ENCODE measurements at places on chromosomes 3 and 15. TPM values are rescaled to one million over a fixed set of nuclear protein-coding genes. Genes with fewer than 3 reads are reported as not detected.

GRCh38 chr3:178451799-178452198 is 84.4 kb upstream of the KCNMB2 start:
- H3K36me3 ChIP-seq: no peaks in the 10 kb centered on the region
- H3K4me3 ChIP-seq: no peak overlapping the region
- DNase-seq: no peak
- H3K4me1 ChIP-seq: no peaks in the 10 kb centered on the region
- no peak overlapping the region for H3K27ac ChIP-seq

DNA sequence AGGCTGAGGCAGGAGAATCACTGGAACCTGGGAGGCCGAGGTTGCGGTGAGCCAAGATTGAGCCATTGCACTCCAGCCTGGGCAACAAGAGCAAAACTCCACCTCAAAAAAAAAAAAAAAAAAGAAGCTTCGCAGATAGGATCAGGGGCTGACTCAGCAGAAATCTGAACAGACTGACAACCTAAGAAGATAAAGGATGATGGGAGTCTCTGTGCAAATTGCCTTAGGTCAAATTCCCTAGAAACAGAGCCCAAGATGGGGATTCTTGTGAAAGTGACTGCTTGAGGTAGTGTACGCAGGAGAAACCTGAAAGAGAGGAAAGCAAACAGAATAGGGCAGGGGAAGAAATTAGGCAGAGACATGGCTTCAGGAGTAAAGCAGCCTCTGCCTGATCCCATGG is 160.8 kb upstream of the LRIG1 start:
- H3K36me3 ChIP-seq: no peaks in the 10 kb centered on the region
- H3K4me1 ChIP-seq: no peaks in the 10 kb centered on the region
- no peaks in the 10 kb centered on the region for H3K27me3 ChIP-seq
- DNase-seq: no peak
- H3K27ac ChIP-seq: no peak overlapping the region

TM6SF1 gene
- 7.3 TPM for total RNA-seq

DNA sequence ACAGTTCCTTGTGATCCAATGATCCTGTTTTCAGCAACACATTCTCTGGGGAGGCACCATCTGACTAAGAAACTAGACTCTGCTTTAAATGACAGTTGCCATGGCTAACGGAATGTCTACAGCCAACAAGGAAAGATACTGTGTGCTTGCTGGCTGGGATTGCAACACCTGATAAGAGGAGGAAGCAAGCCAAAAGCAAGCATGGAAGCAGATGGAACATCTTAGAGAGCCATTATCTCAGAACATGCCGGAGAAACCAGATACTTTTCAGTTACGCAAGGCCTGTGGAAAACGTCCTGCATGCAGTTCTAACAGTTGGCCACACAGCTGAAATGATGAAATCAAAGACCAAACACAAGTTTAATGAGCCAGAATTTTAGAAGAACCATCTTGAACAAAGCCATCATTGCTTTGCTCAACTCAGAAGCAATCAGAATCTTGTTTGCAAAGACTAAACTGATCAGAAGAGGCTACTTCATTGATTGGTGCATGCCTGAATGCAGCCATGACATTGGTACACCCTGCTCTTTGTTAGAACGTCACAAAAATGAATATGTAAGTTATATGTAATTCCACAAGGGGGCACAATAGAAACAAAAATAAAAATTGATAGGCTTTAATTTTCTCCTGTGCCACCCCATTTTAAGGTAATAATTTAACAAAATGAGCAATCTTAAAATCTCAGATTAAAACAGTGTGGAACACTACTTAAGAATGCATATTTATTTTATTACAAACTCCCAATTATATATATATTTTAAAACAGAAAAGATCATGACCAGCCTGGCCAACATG is 50.8 kb downstream of the GXYLT2 start:
- H3K27ac ChIP-seq: peak overlapping the region; percentile 55
- no peak overlapping the region for H3K4me3 ChIP-seq
- H3K4me1 ChIP-seq: peaks cover 17% of the 10 kb centered on the region
- no peaks in the 10 kb centered on the region for H3K27me3 ChIP-seq
- peak; percentile 87 for DNase-seq

RGMA gene
- 9.9 TPM for total RNA-seq

- H3K27ac ChIP-seq: no peak overlapping the region
- no peak overlapping the region for H3K4me3 ChIP-seq
- H3K27me3 ChIP-seq: no peaks in the 10 kb centered on the region
- H3K36me3 ChIP-seq: no peaks in the 10 kb centered on the region
- no peaks in the 10 kb centered on the region for H3K4me1 ChIP-seq
These were observed 78.3 kb downstream of the LRRK1 start for GRCh38 chr15:100997442-100997841.

- H3K4me1 ChIP-seq: no peaks in the 10 kb centered on the region
- no peak overlapping the region for H3K27ac ChIP-seq
These were observed 1080.9 kb upstream of the CADM2 start for GRCh38 chr3:83877910-83878309.

GRCh38 chr3:48636149-48636655 is 941 bp upstream of the SLC26A6 start:
- no peaks in the 10 kb centered on the region for H3K27me3 ChIP-seq
- peak overlapping the region; percentile 85 for H3K27ac ChIP-seq

RPS17 gene
- 1,806 TPM for total RNA-seq

- H3K27me3 ChIP-seq: no peaks in the 10 kb centered on the region
- no peak for DNase-seq
- H3K4me1 ChIP-seq: no peaks in the 10 kb centered on the region
- H3K4me3 ChIP-seq: no peak overlapping the region
These were observed 42.5 kb downstream of the MYLK start for GRCh38 chr3:123841476-123842238.

PLS1 gene
- 2.3 TPM for total RNA-seq

PLA2G4B gene
- 1.3 TPM for total RNA-seq

CCR8 gene
- not detected for total RNA-seq

LXN gene
- 20.5 TPM for total RNA-seq

GOLGA8G gene
- total RNA-seq: not detected

- H3K27ac ChIP-seq: no peak overlapping the region
- H3K27me3 ChIP-seq: no peaks in the 10 kb centered on the region
- no peak for DNase-seq
- H3K4me3 ChIP-seq: no peak overlapping the region
- peaks cover 5% of the 10 kb centered on the region for H3K36me3 ChIP-seq
These were observed 49.9 kb downstream of the NMD3 start for GRCh38 chr3:161270991-161271390.

ISLR gene
- 51.9 TPM for total RNA-seq

ZNF502 gene
- 3.1 TPM for total RNA-seq

GRCh38 chr3:114418724-114419543 is 125.1 kb downstream of the TIGIT start:
- no peaks in the 10 kb centered on the region for H3K36me3 ChIP-seq
- H3K27ac ChIP-seq: peak overlapping the region; percentile 43

DNA sequence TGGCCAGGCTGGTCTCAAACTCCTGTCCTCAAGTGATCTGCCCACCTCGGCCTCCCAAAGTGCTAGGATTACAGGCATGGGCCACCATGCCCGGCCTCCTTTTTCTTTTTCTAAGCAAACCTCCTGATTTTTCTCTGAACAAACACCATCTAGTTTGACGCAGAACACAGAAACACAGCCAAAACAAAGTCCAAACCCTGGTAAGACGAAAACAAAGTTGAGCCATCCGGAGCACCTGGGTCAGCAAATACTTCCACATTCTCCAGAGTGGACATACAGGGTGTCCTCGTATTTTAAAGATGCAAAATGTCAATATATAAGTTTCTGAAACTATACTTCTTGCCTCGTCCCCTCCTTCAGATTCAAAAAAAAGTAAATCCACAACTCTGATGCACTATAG is 635.1 kb upstream of the ADAMTS9 start:
- no peaks in the 10 kb centered on the region for H3K36me3 ChIP-seq
- no peak overlapping the region for H3K4me3 ChIP-seq
- no peaks in the 10 kb centered on the region for H3K27me3 ChIP-seq
- no peak overlapping the region for H3K27ac ChIP-seq
- DNase-seq: no peak

GRCh38 chr3:97917813-97918536 is 54.3 kb downstream of the RIOX2 start:
- H3K36me3 ChIP-seq: peaks cover 18% of the 10 kb centered on the region
- no peak for DNase-seq
- H3K4me1 ChIP-seq: peaks cover 8% of the 10 kb centered on the region
- H3K27ac ChIP-seq: no peak overlapping the region
- H3K27me3 ChIP-seq: no peaks in the 10 kb centered on the region

DNA sequence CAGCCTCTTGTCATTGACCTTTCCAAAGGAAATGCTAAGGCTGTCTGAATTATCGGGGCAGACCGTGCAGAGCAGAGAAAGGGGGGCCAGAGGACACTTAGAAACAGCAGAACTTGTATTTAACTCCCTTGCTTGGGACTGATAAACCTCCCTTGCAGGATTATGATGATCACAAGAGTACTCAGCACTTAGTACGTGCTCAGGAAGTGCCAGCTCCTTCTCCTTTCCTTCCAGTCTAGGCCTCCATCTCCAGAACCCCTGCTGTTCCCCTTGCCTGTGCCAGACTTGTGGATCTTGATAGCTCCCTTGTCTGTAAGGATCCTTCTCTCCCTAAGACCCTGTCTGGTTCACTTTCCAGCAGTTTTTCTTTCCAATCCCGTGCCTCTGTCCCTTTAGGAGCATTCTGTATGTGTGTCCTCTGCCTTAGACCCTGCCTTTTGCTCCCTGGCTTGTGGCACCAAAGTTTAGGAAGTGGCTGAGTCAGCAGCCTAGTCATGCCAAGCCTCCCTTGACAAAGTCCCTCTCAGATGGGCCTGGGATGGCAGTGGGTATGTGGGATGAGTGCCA is 747 bp downstream of the SORD start:
- H3K4me3 ChIP-seq: peak overlapping the region; percentile 74
- no peak for DNase-seq
- no peaks in the 10 kb centered on the region for H3K36me3 ChIP-seq

DNA sequence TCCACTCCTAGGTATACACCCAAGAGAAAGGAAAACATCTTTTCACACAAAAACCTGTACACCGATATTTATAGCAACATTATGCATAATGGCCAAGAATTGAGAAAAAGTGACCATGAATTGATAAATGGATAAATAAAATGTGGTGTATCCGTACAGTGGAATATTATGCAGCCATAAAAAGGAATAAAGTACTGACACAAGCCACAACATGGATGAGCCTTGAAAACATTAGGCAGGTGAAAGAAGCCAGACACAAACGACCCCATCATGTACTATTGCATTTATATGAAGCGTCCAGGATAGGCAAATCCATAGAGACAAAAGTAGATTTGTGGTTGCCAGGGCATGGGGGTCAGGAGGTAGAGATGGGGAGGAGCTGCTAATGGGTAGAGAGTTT is 64.2 kb upstream of the SLC6A6 start:
- H3K36me3 ChIP-seq: no peaks in the 10 kb centered on the region
- H3K4me1 ChIP-seq: no peaks in the 10 kb centered on the region
- no peaks in the 10 kb centered on the region for H3K27me3 ChIP-seq
- no peak overlapping the region for H3K4me3 ChIP-seq
- H3K27ac ChIP-seq: no peak overlapping the region

DNA sequence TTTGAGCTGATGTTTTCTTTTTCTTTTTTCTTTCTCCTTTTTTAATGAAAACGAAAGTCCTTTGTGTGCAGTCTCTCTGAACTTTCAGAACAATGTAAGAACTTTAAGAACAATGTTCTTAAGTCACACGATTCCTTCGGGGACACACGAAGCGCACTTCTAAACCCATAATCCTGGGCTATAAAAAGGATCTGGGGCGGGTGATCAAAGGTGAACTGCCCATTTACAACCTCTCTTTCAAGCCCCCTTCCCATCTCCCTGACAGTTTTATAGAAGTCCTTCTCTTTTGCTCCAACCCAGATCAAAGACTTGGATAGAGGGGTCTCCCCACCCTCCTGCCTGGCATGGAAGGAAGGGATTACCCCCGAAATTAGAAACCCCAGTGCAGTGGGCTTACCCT is 126.8 kb downstream of the BDH1 start:
- H3K36me3 ChIP-seq: no peaks in the 10 kb centered on the region
- H3K4me1 ChIP-seq: peaks cover 32% of the 10 kb centered on the region
- no peak for DNase-seq
- H3K27me3 ChIP-seq: no peaks in the 10 kb centered on the region

REC114 gene
- 4.6 TPM for total RNA-seq

- no peaks in the 10 kb centered on the region for H3K27me3 ChIP-seq
- no peak for DNase-seq
- no peaks in the 10 kb centered on the region for H3K36me3 ChIP-seq
- no peak overlapping the region for H3K27ac ChIP-seq
These were observed 53.2 kb downstream of the TRA2B start for GRCh38 chr3:185884641-185885040.
